ENCODE measurements at places on chromosomes 1 and 21.

DNA sequence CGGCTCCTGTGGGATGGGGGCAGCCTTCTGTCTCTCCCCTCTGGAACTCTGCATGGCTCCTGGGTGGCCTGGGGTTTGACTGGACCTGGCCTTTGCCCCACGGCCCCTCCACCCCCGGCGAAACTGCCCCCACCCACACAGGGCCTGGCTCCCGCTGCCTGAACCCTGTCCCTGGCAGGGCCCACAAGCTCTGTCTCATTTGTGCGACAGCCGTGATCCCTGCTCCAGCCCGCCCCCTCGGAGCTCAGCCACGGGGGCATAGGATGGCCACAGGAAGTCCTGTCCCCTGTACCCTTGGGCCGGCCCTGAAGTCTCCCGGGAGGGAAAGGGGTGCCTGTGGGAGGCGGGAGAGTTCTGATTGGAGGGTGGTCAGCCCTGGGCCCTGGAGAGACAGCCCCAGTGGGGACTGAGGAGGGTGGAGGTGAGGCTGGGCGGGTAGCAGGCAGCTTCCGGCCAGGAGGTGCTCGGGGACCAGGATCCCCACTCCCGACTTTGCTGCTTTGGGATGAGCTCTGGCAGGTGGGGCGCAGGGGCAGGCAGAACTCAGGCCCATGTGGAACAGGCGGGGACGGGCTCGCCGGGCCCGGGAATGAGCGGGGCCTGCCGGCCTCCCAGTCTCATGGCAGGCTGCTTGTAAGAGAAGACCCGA lies 45.1 kb downstream of the SLX9 start:
- no peak for DNase-seq

GRCh38 chr1:67748630-67749029 lies 63.6 kb downstream of the GADD45A start:
- no peak for DNase-seq

DNA sequence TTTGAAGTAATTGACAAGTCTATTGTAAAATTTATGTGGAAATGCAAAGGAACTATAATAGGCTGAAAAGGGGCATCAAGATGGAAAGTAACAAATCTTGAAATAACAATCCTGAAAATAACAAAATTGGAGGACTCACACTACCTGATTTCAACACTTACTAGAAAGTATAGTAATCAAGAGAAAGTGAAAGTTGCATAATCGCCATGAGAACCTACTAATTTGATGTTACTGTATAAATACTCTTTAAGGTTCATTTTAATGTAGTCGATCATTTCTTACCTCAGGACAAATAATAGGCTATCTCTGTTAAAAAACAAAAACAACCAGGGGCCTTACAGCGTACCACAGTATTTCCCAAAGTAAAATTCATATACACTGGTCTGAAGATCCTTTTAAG lies 71.7 kb downstream of the EDEM3 start:
- no peak for DNase-seq

- DNase-seq = no peak
These were observed 69.3 kb upstream of the BCAR3 start for GRCh38 chr1:93750955-93751354.

DNA sequence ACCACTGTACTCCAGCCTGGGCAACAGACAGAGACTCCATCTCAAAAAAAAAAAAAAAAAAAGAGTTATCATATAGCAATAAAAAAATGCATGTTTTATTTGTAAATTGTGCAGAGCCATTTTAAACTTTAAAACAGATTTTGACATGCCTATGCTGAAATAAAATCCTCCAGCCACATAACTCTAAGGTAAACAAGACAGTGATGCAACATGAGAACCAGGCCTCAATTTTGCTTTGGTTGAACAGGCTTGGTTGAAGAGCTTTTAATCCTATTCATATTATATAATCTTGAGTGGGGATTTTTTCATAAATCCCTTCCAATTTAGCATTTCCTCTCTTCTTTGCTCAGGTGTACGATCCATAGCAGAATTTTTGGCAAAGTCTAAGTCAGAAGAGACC lies 26.1 kb downstream of the ARMH1 start:
- DNase-seq = no peak

DNA sequence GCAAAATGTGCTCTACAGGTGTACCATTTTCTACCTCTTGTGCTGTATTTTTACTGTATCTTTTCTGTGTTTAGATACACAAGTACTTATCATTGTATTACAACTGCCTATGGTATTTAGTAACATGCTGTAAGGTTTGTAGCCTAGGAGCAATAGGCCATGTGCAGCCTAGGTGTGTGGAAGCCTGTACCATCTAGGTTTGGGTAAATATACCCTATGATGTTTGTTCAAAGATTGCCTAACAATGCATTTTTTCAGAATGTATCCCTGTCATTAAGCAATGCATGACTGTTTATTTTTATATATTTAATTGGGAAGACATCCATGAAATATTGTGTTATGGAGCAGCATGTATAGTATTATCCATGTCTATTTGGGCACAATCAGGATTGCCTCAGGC lies 11.0 kb downstream of the ETV3L start:
- DNase-seq = no peak

DNA sequence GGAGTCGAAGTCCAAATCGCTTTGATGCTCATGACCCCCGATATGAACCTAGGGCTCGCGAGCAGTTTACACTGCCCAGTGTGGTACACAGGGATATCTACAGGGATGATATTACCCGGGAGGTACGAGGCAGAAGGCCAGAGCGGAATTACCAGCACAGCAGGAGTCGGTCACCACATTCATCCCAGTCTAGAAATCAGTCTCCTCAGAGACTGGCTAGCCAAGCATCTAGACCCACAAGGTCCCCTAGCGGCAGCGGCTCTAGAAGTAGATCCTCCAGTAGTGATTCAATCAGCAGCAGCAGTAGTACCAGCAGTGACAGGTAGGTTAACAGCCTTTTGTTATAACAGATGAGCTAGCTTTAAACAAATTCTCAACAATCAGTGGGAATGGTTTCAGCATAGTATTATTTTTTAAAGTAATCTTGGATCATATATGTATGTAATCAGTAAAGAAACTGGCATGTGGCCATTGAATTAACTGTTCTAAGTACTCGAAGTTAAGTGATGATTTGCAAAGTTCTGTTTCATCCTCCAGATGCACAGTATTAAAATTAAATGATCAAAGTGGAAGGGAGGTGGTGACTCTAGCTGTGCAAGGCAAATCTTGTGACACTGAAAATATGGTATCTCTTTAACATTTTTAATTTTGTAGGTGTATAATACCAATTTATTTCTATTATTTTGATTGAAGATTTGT lies 29.0 kb downstream of the SPEN start:
- no peak for DNase-seq

DNA sequence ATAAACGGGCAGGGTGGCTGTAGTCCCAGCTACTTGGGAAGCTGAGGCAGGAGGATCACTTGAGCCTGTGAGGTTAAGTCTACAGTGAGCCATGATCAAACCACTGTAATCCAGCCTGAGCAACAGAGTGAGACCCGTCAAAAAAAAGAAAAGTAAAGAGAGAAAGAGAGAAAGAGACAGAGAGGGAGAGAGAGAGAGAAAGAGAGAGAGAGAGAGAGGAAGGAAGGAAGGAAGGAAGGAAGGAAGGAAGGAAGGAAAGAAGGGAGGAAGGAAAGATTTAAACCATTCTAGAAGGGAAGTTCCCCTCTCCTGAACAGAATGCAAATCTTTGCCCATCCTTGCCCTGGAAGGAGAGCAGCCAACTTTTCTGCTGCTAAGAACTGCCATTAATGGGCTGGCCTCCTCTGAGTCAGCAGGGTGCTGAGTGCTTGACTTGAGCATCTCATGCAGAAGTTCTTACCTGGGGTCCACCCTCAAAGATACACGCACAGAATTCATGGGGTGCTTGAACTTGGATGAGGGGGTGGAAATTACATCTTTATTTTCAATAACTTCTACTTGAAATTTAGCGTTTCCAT lies 24.5 kb upstream of the TARDBP start:
- DNase-seq = no peak

- DNase-seq = no peak
These were observed 395.0 kb upstream of the USP24 start for GRCh38 chr1:55610203-55610602.

DNA sequence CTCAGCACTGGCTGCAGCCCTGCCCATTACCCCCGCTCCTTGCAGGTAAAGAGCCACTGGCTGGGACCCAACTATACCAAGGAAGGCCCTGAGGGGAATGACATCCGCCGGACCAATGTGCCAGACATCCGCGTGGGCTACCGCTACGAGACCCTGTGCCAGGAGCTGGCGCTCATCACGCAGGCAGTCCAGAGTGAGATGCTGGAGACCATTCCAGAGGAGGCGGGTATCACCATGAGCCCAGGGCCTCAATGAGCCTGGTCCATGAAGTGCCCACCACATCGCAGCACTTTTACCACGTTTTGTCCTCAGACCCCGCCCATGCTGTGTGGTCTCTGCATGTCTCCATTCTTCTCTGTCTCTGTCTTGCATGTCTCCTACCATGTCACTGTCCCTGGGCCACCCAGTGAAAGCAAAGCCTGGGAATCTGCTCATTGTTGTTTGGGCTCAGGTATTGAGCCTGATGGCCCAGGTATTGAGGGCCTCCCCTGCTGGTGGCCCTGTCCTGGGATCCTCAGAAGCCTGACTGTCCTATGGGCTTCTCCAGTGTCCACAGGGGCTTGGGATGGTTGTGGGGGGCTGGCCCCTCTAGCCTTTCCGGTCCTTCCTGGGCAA lies 11.4 kb downstream of the AMPD2 start:
- DNase-seq = no peak

GRCh38 chr1:220076861-220077762 lies 12.5 kb downstream of the BPNT1 start:
- no peak for DNase-seq

DNA sequence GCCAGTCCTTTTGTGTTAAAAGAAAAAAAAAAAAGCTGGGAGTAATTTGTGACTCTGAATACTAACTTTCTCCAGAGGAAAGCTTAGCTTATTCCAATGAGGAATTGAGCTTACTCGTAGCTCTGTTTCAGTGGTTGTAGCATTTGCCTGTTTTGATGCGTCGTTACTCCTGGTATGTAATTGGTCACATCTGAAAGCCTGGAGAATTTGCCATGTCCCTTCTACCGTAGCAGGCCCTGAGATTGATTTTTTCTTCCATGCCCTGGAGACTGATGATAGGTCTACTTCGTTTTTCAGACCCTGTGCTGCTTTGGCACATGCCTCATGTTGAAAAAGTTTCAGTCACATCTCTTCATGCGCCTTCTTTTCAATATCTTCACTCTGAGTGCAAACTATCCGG lies 1103.0 kb downstream of the PLA2G4A start:
- DNase-seq = no peak
